ENCODE measurements at places on chromosomes 5 and 9.

- no peak for DNase-seq
Measured at GRCh38 chr9:86676396-86676795, 270.9 kb downstream of the GAS1 start.

- DNase-seq, result no peak
Measured at GRCh38 chr9:136662656-136663581, at the start of gene EGFL7. Gene EGFL7 (plus strand): TSS chr9:136662916. CDS start chr9:136668283, 5,367 bp downstream.

GRCh38 chr5:127011961-127012644 is 18.3 kb downstream of the MARCHF3 start:
- no peak for DNase-seq

DNA sequence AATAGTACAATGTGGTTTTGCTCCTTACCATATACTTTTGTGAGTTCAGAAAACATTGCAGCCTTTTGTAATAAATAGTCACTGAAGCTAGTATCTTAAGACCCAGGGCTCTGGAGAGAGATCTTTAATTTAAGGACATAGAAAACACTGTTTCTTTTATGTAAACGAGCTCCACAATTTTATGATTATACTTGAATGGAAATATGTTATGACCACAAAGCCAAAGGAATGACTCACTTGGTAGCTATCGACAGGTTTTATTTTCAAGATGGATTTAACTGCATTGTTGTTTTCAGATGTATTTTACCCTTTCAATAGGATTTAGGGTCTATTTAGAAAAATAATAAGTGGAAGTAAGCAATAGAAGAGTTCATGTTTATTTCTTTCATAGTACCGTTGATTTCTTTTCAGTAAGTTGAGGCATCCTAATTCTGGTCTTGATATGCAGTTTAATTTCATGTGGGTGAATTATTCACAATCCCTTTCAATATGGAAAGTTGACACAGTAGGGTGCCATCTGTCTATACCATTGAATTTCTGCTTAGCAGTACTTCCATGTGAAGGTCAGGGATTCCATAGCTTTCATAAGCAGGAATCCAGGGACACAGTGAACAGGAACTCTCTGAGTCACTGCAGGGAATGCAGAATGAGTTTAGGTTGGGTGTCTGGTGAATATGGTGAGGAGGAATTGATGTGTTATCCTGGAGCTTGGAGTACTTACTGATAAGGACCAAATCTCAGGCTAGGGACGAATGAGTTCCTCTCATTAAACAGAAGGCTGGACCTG is 157.6 kb downstream of the CD180 start:
- no peak for DNase-seq

DNA sequence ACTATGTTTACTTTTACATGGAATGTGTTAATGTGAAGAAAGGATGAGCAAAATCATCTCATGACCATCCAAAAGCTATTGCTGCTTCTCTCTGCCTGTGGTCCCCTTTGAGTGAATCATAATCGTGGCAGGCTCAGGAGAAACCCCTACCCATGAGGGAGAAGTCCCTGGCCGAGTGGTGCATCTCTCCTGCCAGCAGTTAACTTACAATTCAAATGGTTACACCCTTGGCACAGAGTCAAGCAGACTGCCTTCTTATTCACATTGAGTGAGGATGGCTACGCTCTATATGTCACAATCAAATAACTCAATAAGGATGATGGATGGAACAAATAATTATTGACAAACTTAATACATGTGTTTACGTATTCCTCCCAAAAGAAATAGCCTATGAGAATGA is 179.1 kb downstream of the FGF1 start:
- no peak for DNase-seq

GRCh38 chr9:37097294-37097693 is 23.1 kb upstream of the ZCCHC7 start:
- DNase-seq, result no peak

DNA sequence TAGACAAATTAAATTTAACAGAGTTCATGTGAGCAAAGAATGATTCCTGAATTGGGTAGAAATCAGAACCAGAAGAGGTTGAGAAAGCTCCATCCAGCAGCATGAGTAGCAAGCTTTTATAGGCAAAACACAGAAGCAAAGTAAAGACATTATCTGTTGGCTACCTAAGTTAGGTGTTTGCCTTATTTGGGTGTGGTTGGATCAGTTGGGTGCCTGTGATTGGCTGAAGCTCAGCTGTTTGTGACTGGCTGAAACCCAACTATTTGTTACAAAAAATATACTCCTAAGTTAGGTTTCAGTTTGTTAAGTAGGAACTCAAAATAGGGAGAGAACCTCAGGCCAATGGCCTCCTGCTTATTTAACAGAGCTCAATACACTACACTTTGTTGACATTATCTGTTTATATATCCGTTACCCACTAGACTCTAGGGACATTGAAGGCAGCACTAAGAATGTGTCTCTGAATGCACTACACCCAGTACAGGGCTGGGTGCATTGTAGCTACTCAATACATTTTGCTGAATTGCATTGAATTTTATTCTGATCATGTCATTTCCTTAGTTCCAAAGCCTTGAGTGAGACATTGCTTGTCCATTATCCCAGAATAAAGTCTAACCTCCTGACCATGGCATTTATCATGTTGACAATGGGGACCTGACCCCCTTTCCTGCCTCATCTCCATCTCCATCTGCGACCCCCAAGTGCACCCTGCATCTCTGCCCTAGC is 98.7 kb downstream of the CCDC192 start:
- no peak for DNase-seq

- DNase-seq, result no peak
Measured at GRCh38 chr5:179375831-179376365, 30.6 kb upstream of the ADAMTS2 start.

DNA sequence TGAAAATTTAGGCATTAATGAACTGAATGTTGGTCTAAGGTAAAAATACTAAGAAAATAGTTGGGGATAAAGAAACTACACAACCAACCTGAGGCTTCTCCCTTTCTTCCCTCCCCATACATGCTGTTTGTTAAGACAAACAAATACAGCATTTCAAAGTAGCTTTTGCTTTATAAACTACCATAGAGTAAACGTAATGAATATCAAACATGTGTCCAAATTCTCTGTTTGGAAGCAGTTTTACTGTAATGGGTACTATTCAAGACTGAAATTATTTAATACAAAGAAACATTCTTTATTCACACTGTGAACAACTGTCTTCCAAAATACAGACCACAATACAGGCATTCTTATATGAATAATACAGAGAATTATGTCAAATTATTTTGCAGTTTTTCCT is 52.0 kb downstream of the SLC44A1 start:
- DNase-seq, result no peak

DNA sequence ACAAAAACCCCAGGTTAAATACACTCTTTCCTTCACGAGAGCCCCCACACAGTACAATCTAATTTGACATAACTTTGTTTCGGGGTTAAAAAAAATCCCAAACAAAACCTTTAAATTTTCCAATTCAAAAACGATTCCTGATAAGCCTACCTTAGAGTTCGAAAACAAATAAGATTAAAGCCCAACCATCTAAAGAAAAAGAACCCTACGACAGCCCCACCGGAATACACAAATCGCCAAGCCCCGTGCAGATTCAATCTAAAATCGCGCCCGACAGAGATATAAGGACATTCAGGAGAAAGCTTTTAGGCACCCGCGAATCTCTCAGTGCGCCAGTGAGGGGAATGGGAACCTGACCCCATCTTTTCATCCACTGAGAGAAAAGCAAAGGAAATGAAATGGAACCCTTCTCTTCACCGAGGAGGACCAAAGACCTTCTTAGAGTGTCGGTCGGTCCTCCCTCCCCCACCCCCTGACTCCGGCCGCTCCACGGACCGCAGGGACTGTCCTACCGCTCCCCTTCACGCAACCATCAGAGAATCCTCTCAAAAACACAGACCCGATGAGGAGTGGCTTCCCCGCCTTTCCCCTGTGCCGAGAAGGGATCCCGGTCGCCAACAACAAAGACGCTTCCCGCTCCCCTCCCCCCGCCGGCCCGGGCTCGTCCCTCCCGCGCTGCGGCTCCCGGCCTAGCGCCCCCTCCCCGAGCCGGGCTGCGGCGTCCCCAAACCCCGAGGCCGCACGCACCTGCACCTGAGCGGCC is 925 bp downstream of the ABHD17B start:
- peak; percentile 31 for DNase-seq

- no peak for DNase-seq
Measured at GRCh38 chr9:2465921-2466460, 155.6 kb upstream of the VLDLR start.

GRCh38 chr5:136020383-136021015 is 8.3 kb upstream of the TGFBI start:
- DNase-seq, result peak; percentile 43

DNA sequence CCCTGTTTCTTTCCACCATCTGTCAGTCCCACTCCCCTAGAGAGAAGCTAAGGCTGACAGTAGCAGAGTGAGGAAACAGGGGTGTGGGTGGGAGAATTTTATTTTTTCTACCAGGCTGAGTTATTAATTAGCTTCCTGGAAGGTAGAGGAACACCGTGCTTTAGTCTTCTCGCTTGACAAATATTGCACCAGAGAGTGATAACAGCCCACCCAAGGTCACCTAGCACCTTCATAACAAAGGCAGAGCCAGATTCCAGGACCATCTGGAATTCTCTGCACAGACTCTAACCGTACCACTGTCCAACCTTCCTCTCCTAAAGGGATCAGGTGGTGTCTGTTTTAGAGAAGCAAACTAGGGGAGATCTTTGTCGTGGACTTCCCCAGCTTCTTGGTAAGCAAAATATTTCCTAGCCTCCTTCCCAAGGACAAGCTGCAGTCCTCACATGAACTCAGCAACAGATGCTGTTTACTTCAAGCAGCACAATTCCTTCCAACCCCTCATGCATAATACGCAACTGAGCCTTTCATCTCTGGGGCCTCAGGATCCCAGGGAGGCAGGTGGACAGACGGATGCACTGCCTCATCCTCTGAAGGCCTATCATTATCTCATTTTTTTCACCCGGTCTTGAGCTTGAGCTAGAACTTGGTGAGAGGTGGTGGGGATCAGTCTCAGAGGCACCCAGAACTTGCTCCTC is 308.7 kb upstream of the BRINP1 start:
- DNase-seq, result no peak

- DNase-seq, result no peak
Measured at GRCh38 chr5:123360910-123361309, 62.3 kb downstream of the CEP120 start.

- no peak for DNase-seq
Measured at GRCh38 chr5:94784536-94785505, 166.4 kb downstream of the SLF1 start.

DNA sequence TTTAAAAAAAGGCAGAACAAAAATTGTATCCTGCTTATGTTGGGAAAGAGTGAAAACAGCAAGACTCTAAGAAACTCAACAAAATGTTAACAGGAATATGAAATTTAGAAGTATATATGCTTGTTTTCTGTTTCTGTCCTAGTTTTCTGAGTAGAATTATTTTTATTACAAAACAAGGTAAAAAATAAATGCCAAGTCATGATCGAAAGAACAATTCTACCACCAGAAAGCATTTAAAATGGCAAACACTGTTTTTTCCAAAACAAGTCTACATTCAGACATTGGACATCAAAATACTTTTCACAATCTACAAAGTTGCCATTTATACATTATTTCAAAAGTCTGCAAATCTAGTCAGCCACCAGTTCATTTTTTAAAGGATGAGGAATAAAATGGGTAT is 102.6 kb downstream of the TLE1 start:
- DNase-seq, result no peak

DNA sequence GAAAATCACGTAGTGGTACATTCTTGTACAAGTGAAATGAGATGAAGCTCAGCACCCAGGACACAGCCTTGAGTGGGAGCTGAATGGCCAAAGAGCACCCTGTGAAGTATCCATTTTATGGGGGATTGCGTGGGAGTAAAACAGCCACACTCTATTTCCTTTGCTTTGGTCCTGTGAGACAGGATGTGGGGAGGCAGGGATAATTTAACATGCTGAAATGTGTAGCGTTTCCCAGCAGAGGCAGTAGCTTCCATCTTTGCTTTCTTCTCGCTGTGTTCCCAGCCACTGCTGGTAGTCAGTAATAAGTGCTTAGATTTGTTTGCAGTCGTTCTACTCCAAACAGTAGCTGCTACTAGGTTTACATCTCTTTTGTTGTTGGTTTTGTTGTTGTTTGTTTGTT is 4.4 kb downstream of the IL31RA start:
- DNase-seq, result no peak

- no peak for DNase-seq
Measured at GRCh38 chr9:136599811-136600660, 54.2 kb upstream of the NOTCH1 start.

- DNase-seq, result no peak
Measured at GRCh38 chr9:33813712-33814641, 3.0 kb upstream of the UBE2R2 start.

DNA sequence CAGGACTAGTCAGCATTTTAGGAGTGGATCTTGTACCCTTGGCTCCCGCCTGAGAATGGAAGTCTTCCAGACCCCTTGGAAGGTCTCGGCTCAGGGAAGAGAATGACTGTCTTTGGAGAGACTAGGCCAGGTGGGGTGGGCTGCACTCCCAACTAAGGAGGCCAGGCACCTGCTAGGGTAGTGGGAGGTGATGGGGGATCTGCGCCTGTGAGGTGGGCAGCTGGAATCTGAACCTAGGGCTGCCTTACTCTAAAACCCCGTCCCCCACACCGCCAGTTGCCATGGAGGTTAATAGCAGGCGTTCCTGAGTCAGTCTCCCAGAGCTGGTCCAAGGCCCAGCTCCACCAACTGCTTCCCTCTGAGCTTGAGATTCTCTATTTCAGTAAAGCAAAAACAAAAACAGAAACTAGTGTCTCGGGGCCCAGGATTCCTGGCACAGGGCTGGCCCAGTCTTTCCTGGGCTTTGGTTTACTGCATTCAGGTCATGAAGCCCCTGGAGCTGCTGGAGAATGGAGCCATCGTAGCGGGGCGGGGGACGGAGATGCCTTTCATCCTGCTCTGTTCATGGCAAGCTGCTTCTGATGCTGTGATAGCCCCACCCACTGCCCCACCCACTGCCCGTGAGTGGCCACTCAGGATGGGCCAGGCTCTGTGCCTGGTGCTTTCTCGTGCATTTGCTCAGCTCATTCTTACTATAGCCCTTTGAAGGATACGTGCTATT is 57.5 kb downstream of the DAB2IP start:
- DNase-seq, result no peak

GRCh38 chr9:447230-448025 is 232.8 kb downstream of the DOCK8 start:
- peak; percentile 63 for DNase-seq

DNA sequence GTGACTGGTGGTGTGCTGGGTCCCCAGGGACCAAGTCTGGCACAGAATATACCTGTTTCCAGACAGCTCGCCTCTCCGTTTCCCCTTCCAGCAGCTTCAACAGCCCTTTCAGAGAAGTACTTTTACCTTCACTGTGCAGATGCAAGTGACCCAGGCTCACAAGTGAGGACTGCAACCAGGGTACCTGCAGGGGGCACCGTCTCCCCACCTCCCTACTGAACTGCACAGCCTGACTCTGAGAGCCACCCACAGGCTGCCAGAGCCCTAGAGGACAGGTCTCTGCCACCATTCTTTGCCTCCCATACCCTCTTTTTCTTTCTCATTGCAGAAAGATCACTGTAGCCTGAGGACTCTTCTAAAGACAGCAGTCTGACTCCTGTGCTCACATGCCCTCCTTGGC is 15.4 kb downstream of the IL9 start:
- no peak for DNase-seq

- peak; percentile 14 for DNase-seq
Measured at GRCh38 chr9:3732077-3733038, 206.6 kb upstream of the RFX3 start.

GRCh38 chr5:150492621-150493020 is 15.3 kb upstream of the NDST1 start:
- DNase-seq, result no peak

GRCh38 chr9:136793086-136793946 is 2.2 kb downstream of the TMEM141 start:
- DNase-seq, result no peak

- DNase-seq, result no peak
Measured at GRCh38 chr9:114364134-114365041, 23.4 kb downstream of the AKNA start.
